Daoy (cell line): ENCODE measurements at places on chromosomes 3 and 15. TPM values are rescaled to one million over a fixed set of nuclear protein-coding genes. Genes with fewer than 3 reads are reported as not detected.

DNA sequence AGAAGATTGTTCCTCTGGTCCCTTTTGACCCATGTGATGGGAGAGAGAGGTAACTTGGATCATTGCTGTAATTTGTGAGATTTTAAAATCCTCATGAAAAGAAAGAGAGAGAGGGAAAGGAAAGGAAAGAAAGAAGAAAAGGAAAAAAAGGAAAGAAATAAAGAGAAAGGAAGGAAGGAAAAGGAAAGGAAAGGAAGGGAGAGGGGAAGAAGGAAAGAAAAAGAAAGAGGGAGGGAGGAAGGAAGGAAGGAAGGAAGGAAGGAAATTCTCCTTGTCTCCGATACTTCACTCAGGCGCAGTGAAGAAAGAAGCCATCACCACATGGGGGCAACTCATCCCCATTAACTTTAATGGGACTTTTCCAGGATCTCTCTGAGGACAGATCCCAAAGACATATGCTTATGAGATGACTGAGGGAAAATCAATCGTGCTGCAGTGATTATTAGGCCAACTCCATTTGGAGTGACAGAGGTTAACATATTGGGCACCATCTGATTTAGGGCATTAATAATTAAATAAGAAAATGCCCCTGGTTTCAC lies 123.0 kb downstream of the MEGF11 start:
- DNase-seq, result no peak

DNA sequence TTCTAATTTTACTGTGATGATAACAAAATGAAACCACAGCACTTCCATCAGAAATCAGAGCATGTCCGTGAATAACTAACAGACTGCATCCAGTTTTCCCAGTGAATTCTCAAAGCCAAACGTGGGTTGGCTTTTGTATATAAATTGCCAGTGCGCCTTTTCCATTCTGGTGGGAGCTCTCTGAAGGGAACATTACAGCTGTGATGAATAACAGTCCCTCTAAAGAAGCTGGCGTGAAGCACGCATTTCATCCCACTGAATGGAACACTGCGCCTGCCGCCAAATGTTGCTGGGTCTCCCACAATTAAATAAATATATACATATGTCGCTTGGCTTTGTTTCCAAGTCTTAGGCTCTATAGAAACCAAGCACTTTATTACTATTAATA lies 113.0 kb upstream of the PFN2 start:
- no peak for DNase-seq

DNA sequence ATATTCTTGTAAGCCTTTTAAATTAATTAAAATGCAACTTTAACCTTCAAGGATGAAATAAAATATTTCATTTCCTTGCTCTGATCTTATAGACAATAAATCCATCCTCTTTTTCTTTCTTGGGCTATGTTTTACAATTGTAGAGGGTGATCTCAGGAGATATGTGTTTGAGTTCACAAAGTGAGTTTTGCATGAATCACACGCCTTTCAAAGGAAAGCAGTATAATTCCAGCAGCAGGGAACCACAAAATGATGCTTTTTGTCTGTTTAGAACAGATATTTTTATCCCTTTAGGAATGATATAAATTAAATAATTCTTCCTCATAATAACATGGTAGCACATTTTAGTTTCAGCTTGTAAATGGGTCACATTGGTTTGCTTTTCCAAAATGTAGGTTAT lies 191.2 kb downstream of the SEMA6D start:
- DNase-seq, result no peak

DNA sequence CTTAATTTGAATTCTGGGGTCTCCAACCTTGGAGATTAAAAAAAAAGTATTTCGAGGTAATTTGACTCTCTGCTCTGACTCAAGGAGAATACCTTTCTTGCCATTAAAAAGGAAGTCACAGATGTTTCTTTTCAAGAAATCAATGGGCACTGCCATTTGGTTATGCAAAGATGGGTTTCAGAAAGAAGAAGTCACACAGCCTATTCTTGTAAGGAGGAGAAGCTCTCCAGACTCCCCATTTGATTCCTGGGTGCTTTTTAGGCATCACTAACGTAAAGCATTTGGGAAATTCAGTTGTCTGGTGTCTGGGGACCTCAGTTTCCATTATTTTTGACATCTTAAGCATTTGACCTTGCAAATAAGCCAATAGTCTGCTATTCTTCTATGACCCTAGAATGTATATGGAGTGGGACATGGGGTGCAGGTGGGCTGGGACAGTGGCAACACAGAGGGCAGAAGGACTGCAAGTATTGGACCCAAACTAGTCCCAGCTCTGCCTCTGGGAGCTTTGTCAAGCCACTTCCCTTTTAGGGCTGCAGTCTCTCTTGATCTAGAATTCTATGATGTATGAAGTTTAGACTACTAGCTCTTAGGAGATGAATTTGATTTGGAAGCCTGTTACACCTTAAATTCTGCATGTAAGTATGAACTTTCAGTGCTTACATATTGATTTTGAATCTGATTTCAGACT lies 27.8 kb downstream of the IL5RA start:
- DNase-seq, result no peak

DNA sequence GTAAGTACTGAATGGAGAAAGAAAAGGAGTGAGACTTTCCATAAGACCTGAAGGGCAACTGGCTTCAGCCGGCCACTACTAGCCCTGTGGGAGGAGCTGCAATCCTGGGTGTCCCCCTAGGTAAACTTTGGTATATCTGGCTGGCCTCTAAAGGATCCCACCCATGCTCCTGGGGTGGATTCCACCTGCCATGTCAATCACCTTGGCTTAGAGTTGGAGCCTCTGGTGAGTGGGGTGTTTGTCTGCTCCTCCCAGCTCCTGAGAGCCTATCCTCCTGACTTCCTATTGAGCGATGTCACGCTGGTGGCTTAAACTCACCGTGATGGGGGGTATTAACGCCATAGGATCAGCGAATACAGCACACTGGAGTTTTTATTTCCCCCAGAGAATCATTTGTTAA lies 2.6 kb downstream of the SPTBN5 start:
- no peak for DNase-seq

GRCh38 chr15:96801576-96802150 lies 471.2 kb downstream of the NR2F2 start:
- peak; percentile 14 for DNase-seq

- DNase-seq, result peak; percentile 71
These were observed 18.2 kb upstream of the PLCL2 start for GRCh38 chr3:16866571-16866970.

GRCh38 chr15:29429584-29429983 lies 160.0 kb upstream of the NSMCE3 start:
- no peak for DNase-seq

DNA sequence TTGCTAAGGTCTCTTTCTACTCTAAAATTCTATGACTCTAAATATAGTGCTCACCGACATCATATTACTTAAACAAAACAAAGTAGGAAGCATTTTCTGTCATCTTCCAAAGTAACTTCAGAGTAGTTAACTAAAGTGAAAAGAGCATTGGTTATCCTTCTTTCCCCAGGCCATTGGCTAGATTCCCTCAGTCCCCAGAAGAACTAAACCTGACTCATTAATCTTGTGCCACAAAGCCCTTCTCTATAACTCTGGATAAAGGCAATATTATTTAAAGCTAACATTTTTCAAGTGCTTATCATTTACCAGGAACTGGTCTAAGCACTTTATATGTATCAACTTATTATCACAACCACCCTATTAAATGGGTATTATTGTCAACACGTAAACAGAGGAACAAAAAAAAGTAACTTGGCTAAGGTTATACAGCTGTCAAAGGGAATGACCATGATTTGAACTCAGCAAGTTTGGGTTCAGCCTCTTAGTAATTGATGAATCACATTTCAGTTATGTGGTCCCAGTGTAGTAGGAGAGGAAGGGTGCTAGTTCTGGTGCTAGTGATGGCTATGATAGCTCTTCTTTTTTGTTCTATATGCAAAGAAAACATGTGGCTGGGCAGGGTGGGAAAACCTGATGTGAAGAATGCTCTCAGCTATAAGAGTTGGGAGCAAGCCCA lies 304.9 kb downstream of the FGF12 start:
- DNase-seq, result peak; percentile 57

DNA sequence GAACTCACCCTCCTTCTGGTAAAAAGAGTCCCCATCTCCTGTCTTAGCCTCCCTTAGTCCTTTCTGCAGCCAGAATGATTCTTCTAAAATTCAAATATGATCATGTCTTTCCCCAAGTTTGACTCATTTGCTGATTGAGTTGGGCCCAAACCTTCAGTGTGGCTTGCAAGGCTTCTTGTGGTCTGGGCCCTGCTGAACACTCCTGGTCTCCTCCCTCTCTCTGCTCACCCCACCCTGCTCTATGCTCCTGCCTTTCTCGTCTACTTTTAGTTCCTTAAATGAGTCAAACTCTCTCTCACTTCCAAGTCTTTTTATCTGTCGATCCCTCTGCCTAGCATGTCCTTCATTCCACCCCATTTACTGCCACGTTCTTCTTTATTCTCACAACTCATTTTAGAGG lies 72.6 kb downstream of the CCR1 start:
- no peak for DNase-seq

DNA sequence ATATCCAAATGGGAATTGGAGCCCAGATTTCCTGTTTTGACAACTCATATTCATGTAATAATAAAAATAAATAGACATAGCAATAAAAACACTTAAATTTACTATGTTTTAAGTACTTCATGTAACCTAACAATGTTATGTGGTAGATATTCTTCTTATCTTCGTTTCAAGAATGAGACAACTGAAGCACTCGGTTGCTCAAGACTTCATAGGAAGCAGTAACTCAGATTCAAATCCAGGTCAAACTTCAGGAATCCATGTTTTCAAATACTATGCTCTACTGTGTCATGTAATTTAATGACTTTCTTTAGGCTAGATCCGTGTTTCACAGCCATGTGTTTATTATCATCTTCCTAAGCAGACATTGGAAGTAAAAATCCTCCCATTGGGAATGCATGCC lies 492.2 kb downstream of the CNTN3 start:
- DNase-seq, result no peak

DNA sequence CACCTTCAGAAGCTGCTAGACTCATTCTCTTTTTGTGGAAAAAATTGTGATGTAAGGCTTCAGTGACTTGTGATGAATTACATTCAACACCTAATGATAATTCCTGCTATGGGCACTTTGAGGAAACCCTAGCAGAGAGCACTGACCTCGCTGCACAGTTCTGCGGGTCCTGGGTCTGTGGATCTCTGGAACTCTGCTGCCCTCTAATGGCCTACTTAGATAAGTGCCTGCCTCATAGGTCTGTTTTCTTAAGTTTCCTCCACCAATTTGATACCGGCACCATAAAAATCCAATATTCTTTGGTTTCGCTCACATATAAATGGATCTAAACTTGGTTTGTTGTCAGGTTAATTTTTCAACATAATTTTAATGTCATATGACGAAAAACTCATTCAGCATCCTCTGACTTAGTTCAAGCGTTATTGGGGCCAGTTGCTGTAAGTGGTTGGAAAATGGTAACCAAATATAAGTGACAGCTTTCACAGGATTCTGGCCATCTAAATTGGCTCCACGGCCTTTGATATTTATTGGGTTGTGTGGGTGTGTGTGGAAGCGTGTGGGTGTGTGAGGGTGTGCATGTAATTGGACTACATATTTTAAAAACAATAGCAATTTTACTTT lies 10.4 kb downstream of the SLITRK3 start:
- DNase-seq, result peak; percentile 47

- peak; percentile 19 for DNase-seq
These were observed 159.8 kb downstream of the WNT5A start for GRCh38 chr3:55327131-55327920.

DNA sequence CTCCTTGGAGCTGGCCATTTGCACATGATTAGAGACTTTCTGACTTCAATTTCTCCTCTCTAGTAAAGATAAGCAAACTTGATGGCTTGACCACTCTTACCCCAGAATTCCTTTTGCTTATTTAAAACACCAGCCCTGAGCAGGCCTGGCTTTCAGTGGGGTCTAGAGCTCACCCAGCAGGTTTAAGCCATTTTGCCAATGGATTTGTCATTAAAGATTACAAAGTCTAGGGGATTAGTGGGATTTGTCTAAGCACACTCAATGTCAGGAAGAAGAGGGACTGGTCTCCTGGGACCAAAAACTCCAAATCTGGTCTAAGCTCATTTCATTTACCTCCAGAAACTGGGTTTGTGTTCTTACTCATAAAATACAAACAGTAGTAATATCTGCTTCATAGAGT lies 57.3 kb upstream of the SNTN start:
- DNase-seq, result no peak

DNA sequence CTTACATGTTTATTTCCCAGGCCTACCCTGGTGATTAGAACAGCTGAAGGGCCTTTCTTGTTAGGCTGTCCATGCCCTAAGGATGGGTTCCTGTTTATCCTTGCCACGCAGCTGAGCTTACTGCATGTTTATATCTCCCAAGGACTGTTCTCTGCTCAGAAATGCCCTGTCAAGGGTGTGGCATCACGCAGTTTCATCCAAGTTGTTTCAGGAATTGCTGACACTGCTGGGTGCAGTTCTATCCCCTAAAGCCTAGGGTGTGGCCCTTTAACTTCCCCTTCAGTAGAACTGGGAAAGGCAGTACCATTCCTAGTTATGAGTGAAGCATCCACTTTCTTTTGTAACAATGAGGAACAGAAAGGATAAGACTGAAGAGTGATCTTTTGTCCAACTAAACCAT lies 5.0 kb downstream of the ELL3 start:
- DNase-seq, result no peak

- no peak for DNase-seq
These were observed 18.4 kb upstream of the TIPARP start for GRCh38 chr3:156655819-156656550.

DNA sequence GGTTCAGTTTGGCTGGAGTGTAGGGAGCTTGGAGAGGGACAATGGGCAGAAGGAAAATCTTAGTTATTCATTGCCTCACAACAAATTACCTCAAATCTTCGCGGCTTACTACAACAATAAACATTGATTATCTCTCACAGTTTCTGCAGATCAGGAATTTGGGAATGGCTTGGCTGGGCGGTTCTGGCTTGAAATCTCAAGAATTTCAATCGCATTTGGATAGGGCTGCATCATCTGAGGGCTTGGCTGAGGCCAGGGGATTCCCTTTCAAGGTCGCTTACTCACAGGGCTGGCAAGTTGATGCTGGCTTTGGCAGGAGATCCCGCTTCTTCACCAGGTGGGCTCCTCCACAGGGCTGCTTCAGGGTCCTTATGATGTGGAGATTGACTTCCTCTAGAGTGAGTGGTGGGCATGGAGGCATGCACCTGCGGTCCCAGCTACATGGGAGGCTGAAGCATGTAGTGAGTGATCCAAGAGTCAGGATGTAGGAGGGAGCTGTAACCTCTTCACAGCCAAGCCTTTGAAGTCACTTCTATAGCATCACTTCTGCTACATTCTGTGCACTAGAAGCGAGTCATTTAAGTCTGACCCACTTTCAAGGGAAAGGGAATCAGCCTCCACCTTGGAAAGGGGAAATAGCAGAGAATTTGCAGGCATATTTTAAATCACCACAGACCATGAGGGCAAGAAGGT lies 63.1 kb downstream of the CDC25A start:
- DNase-seq, result peak; percentile 54

GRCh38 chr3:42778644-42779043 lies 5.6 kb upstream of the CCDC13 start:
- no peak for DNase-seq

Gene SPATA12
- 0.34 TPM in 1 of 2 replicates, not detected in the other for total RNA-seq

Gene CDHR4
- total RNA-seq, result not detected in 2 replicates

Gene TXNRD3
- 4.6 and 7.3 TPM in 2 replicates for total RNA-seq

Gene CAPN7
- total RNA-seq, result 34.1 and 46.3 TPM in 2 replicates

Gene RARRES1
- total RNA-seq, result not detected in 2 replicates

Gene HRH1
- total RNA-seq, result 8.2 and 9.0 TPM in 2 replicates

Gene GOLGA6L1
- total RNA-seq, result not detected in 2 replicates

Gene ADAMTS17
- total RNA-seq, result 0.39 and 5.1 TPM in 2 replicates

Gene LEKR1
- total RNA-seq, result 0.71 and 1.4 TPM in 2 replicates
